Fibroblast of skin of back (primary cell): ENCODE measurements at places on chromosomes 11 and 22.
A peak's percentile ranks its signal among the peaks of the same experiment; 100 is the strongest.

DNA sequence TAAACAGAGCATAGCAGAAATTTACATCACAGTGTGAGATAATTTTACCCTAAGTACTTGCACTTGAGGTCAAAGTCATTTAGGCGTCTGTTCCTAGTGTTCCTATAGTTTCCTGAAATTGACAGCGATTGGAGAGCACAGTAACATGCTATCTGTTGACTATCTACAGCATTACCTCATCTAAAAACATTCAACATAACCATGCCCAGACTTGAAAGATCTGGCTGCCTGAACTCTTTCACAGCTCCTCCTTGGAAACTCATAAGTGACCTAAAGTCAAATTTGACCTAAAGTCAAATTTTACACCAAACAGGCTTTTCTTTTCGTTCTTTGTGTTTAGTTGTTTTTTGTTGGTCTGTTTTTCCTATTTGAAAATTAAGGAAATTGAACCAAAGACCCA, 233.8 kb upstream of the UBASH3B start:
- no peak for DNase-seq

DNA sequence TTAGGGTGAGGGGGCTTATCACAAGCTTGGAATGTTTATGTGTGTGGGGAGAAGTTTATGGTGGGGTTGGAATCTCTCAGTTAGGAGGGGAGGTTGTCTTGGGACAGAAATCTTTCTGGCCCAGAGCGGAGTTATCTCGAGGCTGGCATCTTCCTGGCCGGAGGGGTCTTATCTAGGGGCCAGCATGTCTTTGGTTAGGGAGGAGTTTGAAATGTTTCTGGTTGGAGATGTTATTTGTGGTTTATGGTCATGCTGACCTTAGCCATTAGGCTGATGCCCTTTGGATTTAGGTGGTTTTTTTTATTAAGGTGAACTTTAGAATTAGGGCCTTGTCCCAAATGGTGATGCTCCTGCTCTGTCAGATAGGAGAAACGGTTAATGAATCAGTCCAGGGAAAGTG, 7.9 kb upstream of the RBMXL2 start:
- DNase-seq: no peak

GRCh38 chr11:107752508-107752907, 40.7 kb upstream of the SLN start:
- DNase-seq: peak; percentile 13

- no peak for DNase-seq
Observed at GRCh38 chr11:46381819-46382645, 563 bp downstream of the MDK start.
